ENCODE measurements at places on chromosomes 5 and 9.

- DNase-seq = no peak
Observed at GRCh38 chr5:123265551-123265950, 157.7 kb downstream of the CEP120 start.

- DNase-seq = no peak
Observed at GRCh38 chr5:135842737-135843136, 8.3 kb downstream of the SLC25A48 start.

DNA sequence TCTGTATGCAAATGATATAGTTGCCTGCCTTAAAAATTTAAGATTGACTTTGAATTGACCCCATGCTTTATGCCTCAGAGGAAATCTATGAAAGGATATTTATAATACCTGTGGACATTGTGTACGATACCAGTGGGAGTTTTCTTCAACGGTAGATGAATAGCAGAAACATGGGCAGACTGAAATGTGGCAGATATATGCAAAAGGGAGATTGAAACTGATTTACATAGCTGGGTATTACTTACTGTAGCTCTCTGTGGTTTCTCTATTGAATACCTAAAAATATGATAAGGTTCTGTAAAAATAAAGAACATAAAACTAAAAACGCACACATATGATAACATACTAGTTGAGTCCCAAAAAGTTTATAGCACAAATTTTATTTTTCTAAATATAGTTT lies 345.2 kb upstream of the PCSK5 start:
- no peak for DNase-seq

- DNase-seq = no peak
Observed at GRCh38 chr5:108858959-108859358, 111.3 kb downstream of the FER start.

GRCh38 chr5:79536193-79536906 lies 22.4 kb upstream of the HOMER1 start:
- DNase-seq = no peak

- no peak for DNase-seq
Observed at GRCh38 chr5:103373597-103374472, 115.3 kb downstream of the MACIR start.

DNA sequence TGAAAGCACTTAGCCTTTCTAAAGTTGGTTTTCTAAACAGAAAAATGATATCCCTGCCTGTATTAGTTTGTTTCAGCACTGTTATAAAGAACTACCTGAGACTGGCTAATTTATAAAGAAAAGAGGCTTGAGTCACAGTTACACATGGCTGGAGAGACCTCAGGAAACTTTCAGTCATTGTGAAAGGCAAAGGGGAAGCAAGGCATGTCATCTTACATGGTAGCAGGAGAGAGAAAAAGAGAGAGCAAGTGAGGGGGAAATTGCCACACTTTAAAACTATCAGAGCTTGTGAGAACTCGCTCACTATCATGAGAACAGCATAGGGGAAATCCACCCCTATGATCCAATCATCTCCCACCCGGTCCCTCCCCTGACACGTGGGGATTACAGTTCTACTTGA lies 64.9 kb downstream of the FAM170A start:
- no peak for DNase-seq

- DNase-seq = no peak
Observed at GRCh38 chr5:84791730-84792129, 407.1 kb upstream of the EDIL3 start.

- no peak for DNase-seq
Observed at GRCh38 chr9:91586282-91586681, 162.7 kb upstream of the NFIL3 start.

DNA sequence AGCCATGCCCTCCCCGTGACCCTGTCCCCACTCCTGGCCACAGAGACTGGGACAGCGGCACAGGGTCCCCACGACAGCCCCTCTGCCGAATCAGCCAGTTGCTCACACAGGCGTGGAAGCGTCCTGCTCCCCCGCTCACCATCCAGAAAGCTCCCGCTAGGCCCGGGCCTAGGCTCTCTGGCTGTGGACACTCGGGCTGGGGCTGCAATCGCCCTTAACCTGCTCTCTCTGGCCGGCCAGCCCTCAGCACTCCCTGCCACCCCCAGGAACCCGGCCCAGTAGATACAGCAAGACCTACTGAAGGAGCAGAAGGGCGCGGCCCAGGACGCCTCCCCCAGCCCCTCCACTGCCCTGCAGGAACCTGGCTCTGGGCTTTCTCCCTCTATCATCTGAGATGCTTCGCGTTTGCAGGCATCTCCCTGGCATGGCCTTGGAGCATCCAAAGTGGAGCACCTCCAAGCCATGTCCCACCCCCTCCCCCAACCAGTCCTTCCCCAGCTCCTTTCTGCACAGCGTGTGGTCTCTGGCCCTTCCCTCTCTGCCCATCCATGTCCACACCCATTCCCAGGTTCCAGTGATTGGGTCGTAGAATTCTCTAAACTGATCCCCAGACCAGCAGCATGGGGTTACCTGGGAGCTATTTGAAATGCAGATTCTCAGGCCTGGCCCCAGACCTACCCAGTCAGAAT lies 113.7 kb upstream of the LMX1B start:
- no peak for DNase-seq

DNA sequence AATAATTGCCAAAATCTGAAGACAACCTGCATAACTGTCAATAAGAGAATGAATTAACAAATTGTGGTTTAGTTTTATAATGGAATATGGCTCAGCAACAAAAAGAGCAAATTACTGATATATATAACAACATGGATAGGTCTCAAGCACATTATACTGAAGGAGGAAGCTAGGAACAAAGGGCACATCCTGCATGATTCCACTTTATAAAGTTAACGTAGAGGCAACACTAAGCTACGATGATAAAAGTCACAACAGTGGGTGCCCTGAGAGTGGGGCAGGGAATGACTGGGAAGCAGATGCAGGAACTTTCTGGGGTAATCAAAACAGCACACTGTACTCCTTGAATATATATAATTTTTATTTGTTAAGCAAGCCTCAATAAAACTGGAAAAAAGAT lies 165.2 kb downstream of the RMI1 start:
- DNase-seq = no peak

DNA sequence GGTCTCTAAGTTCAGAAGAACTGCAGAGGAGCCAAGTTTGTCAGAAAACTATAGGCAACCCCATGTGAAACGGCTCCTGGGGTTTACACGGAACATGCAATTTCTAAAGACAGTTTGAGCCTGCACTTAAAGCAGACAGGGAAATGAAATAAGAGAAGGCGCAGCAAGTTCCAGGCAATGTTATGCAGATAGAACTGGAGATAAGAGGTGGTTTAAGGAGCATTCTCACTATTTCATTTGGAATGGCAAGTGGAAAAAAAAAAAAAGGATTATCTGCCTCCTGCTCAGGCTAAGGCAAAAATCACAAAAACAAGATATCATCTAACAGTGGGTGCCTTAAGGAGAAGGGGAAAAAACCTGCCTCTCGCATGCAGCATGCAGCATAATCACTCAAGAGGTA lies 2252.4 kb downstream of the MAT2B start:
- DNase-seq = no peak

GRCh38 chr9:93316726-93317494 lies 133.0 kb downstream of the WNK2 start:
- DNase-seq = no peak

DNA sequence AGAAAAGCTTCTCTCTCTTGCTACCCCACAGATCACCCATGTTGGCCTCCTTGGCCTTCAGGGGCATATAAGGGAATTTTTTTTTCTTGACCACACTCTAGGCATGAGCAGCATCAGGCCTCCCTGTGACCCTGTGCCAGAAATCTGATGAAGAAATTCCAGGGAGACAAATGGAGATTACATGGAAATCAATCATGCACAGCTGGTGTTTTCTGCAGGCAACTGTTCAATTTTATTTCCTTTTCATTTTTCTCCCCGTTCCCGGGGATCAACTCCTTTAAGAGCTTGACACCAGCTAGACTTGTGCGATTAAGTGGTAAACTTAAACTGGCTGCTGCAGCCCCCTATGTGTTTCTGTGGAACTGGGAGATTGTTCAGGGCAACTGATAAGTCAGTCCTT lies 59.3 kb downstream of the GALNT10 start:
- DNase-seq = no peak

- no peak for DNase-seq
Observed at GRCh38 chr9:136492978-136493522, 10.2 kb upstream of the SEC16A start.

- DNase-seq = no peak
Observed at GRCh38 chr5:15835514-15835913, 335.5 kb downstream of the FBXL7 start.

- no peak for DNase-seq
Observed at GRCh38 chr5:54988218-54988617, 2.8 kb upstream of the ESM1 start.

- no peak for DNase-seq
Observed at GRCh38 chr5:153902016-153902415, 136.7 kb downstream of the FAM114A2 start.

DNA sequence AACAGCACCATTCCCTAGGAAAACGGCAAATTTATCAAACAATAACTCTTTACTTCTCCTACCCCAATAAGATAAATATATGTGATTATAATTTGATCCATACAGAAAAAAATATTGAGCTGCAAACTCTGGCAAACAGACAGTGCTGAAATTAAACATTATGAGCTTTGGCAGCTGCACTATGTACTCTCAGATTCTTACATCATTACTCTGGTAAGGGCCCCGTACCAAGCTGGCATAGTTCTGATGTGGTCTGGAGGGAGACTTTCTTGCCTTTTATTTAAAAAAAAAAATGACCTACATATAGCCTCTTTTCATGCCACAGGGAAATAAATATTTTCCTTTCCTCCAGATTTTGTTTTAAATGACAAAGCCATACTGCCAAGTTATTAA lies 95.0 kb downstream of the NR6A1 start:
- no peak for DNase-seq

- DNase-seq = no peak
Observed at GRCh38 chr5:126852091-126852571, 75.2 kb downstream of the LMNB1 start.

DNA sequence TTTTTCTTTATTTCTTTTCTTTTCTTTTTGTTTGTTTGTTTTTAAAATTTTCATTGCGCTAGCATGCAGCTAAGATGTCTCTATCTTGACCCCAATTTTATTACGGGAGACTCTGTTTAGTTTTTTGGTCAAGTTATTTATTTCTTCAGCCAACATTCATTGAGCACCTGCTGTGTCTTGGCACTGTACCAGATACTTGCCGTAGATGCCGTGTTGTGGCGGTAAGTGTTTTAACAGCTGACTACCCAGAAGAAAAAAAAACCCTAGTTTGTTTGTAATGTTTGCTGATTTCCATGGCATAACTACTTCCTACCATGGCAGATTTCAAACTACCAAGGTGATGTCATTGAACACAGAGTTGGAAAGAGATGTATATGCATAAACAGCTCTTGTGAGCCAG lies 65.0 kb downstream of the UGCG start:
- DNase-seq = no peak

DNA sequence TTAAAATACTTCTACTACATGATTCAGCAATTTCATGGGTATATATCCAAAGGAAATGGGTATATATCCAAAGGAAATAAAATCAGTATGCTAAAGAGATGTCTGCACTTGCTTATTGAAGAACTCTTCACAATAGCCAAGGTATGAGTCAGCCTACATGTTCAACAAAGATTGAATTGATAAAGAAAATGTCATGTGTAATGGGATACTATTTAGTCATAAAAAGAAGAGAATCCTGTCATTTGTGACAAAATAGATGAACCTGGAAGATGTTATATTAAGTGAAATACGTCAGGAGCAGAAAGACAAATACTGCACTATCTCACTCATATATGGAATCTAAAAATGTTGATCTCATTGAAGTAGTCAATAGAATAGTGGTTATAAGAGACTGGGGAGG lies 944.5 kb upstream of the CTNND2 start:
- no peak for DNase-seq

DNA sequence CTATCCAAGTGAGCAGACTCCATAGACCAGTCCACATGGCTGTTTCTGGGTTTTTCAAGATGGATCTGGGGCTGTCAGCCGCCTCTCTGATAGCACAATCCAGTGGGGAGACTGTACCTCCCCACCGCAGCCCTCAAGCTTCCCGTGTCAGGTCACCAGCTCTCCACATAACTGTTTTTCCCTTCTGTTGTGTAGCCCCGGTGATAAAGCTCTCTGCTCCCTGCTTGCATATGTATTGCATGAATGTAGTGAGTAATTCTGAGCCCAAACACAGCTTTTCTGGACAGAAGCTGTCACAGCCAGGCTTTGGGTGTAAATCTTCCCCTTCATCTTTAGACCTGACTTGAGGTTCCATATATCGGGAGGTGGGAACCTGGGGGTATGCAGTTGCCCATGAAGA lies 23.1 kb upstream of the CFAP157 start:
- DNase-seq = no peak

GRCh38 chr9:116300360-116300870 lies 146.8 kb downstream of the PAPPA start:
- no peak for DNase-seq

DNA sequence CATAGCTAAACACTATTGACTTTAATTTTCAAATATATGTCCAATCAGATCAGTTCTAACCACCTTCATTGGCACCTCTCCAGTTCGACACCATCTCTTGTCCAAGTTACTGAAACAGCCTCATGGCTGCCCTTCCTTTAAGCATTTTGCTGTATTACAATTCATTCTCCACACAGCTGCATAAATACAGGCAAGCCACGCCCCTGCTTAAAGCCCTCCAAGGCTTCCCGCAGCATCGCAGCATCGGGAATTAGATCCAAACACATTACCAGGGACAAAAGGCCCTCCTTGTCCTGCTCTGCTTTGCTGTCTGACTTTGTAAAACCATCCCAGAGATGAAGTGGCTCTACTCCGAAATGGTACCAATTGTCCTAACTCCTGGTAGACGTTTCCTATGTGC lies 75.1 kb upstream of the RAI14 start:
- DNase-seq = no peak

DNA sequence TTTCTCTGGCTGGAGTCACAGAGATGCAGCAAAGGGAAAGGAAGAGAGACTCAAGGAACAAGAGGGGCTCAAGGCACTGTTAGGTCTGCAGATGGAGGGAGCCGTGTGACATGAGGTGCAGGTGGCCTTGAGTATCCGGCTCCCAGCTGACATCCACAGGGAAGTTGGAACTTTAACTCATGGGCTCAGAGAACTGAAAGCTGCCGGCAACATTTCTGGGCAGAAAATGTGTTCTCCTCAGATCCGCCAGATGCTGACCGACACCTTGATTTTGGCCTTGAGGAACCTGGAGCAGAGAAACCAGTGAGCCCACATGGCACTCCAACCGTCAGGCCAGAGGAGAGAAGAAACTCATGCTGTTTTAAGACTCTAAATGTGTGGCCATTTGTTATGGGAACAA lies 258.1 kb upstream of the IRX2 start:
- no peak for DNase-seq

- DNase-seq = no peak
Observed at GRCh38 chr9:98730871-98731270, 22.1 kb upstream of the GABBR2 start.

- DNase-seq = no peak
Observed at GRCh38 chr5:140253985-140254384, 48.9 kb downstream of the PFDN1 start.

Data from CD8-positive, alpha-beta memory T cell (primary cell).